H4 (cell line): ENCODE measurements at places on chromosomes 3 and 15. TPM values are rescaled to one million over a fixed set of nuclear protein-coding genes. Genes with fewer than 3 reads are reported as not detected.
A peak's percentile ranks its signal among the peaks of the same experiment; 100 is the strongest.

The GABRB3 gene
- 14.4 and 21.1 TPM in 2 replicates for total RNA-seq

The PLIN1 gene
- total RNA-seq: 0.04 and 0.19 TPM in 2 replicates

The CD86 gene
- total RNA-seq: 0.39 and 1.6 TPM in 2 replicates

The ZPLD1 gene
- 0.06 TPM in 1 of 2 replicates, not detected in the other for total RNA-seq

The CSPG5 gene
- 0.93 and 1.5 TPM in 2 replicates for total RNA-seq

The CD276 gene
- 62.2 and 80.7 TPM in 2 replicates for total RNA-seq

DNA sequence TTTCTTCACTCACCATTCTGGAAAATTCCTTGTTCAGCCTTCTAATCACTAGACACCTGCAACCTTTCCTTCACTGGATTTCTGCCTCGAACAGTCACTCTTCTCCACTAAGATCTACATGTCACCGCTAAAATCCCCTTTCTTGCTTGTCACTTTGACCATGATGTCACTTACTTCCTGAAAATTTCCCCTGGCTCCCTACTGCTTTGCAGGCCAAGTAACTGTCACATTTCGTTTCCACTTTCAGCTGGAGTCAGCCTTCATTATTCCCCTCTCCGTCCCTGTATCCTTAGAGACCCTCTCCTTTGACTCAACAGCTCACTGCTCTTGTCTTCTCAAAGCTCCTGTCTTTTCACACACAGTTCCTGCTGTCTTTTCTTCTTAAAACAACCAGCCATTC is 15.9 kb downstream of the CHL1 start:
- DNase-seq: no peak

GRCh38 chr3:185813691-185814215 is 11.1 kb downstream of the IGF2BP2 start:
- peak; percentile 78 for DNase-seq

DNA sequence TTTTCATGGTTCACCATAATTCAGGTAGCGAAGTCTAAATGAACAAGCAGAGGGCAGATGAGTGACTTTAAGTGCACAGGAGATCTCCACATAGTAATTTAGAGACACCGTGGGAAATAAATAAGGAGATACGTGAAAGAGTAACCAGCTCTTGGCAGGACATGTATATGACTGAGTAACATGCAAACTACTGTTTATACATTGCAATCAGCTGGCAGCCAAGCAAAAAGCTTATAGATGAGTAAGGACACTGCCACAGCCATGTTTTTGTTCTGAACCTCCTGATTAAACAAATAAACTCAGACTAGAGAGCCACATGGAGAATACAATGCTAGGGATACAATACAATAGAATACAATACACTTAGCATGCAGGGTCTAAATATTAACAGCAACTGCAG is 252.4 kb downstream of the FHIT start:
- peak; percentile 7 for DNase-seq

GRCh38 chr3:111069974-111070771 is 1.4 kb upstream of the NECTIN3 start:
- DNase-seq: no peak

DNA sequence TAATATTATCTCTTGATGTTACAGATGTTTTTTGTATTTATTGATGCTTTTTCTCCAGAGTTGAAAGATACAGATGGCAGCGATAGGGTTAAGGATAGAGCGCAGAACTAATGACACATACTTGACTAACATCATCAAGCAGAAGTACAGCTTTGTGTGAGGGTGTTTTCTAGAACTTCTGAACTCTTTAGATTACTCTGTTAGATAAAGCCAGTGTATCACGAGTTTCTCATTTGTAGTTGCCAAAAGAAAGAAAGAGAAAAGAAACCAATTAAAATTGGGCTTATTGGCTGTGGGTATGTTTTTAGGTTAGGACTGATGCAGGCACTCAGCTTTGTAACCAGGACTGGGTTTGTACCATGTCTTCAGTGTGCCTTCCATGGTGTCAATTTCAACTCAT is 6.6 kb upstream of the GPR171 start:
- no peak for DNase-seq

DNA sequence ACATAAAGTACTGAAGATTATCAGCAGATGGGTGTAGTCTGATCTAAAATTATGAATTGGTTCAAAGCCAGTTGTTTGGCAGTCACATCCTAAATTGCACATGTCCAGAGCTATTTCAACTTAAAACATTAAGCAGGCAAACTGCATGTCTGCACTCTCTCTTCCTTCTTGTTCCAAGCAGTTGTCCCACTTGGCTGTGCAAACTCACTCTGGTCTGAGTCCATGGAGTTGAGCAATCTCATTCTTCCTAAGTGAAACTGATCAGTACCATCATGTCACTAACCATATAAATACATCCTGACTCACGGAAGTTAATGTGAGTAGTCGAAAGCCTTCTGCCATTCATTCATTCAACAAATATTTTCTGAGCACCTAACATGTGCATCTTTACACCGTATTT is 353.0 kb downstream of the ROBO1 start:
- no peak for DNase-seq

GRCh38 chr3:28934126-28934813 is 346.6 kb upstream of the RBMS3 start:
- DNase-seq: no peak

DNA sequence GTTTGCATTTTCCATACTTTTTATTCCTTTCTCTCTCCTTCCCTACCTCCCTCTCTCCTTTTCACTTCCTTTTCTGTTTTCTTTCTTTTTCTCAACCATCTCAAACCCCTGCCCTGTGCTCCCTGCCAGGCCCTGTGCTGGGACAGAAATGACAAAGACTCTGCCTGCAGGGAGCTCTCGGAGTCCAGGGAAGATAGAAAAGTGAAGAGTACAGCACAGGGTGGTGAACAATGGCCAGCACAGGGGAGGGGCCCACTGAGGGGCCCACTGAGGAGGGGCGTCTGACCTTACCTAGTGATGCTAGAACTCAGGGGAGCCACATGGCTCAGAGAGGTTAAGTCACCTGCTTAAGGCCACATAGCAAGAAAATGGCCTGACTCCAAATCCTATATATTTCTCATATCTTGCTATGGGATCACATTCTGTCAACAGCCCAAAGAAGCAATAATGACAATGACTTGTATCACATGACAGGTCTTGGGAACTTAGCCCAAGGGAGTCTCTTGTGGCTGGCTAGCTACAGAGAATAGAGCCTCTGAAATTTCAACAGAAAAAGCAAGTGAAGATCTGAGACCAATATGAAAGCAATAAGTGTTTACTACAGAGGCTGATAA is 44.3 kb upstream of the ATP2B2 start:
- no peak for DNase-seq

DNA sequence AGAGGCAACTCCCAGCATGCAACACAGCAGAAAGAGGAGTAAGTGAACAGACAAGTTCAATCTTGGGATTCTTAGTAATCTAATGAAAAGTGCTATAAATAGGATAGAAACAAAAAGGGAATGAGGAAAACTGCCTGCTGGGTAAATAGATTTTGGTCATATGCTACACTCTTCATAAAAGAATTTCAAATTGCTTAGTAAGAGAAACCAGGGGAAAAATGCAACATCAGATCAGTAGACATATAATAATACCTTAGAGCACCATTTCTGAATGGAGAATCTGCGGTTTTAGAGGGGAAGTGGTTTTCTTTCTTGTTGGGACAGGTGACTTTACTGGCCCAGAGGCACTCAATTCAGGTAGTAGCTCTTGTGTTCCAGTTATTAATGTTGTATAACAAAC is 13.4 kb upstream of the TBC1D5 start:
- DNase-seq: no peak

DNA sequence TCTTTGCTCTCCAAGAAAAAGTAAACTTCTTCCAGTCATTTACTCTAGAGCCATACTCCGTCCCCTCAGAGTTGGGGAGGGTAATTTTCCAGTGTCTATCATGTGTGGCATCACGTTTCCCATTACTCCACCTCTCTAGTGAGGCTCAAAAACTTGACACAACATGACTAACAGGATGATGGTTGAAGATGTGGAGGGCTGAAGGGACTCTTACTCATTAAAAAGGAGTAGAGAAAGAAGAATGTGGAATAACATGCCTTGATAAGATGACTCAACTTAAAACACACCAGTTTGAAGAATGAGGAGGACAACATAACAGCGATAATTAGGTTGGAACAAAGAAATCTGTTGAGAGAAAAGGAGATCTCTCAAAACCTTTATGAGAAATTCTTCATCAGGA is 894.3 kb downstream of the OTOL1 start:
- peak; percentile 38 for DNase-seq

DNA sequence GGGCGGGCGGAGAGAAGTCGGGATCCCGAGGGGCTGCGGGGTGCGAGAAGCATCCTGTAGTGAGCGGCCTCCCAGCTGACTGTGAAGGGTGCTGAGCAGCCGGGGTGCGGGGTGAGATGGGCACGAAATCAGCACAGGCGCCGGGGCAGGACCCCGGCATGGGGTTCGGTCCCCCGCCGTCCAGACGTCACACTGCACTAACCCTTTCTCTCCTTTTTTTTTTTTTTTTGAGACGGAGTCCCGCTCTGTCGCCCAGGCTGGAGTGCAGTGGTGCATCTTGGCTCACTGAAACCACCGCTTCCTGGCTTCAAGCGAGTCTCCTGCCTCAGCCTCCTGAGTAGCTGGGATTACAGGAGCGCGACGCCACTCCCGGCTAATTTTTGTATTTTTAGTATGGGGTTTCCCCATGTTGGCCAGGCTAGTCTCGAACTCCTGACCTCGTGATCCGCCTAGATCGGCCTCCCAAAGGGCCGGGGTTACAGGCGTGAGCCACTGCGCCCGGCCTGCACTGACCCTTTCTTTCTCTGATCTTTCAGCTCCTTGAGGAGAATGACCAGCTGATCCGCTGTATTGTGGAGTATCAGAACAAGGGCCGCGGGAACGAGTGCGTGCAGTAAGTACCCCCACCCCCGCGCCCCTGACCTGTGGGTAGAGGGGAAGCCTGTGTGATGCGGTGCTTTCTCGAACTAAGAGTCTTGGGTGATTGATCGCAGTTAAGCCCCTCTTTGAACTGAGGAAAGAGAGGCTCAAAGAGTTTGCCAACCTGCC is 513 bp downstream of the SS18L2 start:
- no peak for DNase-seq

- DNase-seq: no peak
Observed at GRCh38 chr3:141311170-141311495, 57.2 kb upstream of the ZBTB38 start.

GRCh38 chr3:171895900-171896299 is 52.8 kb downstream of the TMEM212 start:
- DNase-seq: no peak

DNA sequence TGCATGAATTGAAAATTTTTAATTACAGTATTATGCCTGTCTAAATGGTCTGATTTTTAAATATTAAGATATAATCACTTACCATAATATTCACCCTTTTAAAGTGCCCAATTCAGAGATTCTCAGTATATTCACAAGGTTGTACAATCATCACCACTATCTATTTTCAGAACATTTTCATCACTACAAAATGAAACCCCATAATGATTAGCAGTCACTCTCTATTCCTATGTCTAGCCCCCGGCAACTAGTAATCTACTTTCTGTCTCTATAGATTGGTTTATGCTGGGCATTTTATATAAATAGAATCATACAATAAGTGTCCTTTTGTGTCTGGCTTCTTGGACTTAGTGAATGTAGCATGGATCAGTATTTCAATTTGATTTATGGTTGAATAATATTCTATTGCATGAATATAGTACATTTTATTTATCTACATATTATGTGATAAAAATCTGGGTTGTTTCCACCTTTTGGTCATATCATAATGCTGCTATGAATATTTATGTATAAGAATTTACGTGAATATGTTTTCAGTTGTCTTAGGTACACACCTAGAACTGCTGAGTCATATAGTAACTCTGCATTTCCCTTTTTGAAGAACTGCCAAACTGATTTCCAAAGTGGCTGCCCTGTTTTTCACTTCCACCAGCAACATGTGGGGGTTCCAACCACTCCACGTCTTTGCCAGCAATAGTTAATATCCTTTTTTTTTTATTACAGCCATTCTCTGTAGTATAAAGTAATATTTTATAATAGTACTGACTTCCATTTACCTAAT is 485.7 kb upstream of the ZNF385D start:
- no peak for DNase-seq

DNA sequence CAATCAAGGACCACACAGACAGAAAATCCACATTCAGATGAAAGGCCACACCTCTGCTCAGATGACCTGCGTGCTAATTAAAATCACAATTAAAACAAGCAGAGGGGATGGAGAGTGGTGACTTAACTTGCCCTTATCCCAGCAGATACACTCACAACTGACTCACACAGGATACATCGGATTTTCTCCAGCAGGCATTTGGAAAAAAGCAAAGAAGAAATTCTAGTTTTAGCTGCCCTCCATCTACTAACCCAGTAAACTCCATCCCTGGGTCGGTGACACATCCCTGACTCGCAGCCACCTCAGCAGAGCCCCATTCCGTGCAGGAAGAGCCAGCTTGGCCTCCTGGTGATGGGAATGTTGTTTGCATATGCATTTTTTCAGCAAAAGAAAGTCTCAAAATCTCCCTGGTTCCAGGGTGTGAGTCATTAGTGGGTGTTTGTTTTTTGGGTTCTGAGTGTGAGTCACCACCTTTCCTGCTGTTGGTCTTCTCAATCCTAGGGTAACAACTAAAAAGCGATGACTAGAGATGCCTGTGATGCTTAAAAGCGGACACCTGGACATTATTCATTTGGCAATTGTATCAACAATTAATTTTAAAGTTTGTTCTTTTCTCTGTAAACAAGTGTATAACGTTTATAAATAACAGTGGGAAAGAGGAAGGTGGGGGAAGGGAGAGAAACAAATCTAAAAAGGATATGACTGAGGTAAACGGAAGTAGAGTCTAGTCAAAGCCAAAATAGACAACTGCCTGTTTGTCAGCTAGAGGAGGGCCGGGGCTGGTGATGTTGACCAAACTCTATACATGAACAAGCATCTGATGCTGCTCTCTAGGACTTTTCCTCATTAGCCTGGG is 49.8 kb upstream of the SLC4A7 start:
- peak; percentile 92 for DNase-seq

DNA sequence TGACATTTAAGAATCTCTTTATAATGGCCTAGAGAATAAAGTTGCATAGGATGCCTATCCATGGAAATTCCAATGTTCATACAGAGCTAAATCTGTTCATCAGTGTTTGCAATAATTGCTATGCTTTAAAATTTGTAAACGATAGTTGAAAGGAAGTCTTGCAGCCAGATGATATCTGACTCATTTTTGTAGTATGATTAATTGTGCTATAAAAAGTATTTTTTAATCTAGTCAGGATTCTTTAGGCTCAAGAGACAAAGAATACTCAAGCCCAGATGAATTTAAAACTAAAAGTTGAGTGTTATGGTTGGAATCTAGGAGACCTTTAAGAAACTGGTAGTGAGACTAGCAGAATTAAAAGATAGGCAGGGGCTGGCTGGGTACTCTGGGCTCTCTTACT is 50.5 kb downstream of the SUCNR1 start:
- no peak for DNase-seq

GRCh38 chr3:135199137-135199536 is 404.1 kb downstream of the EPHB1 start:
- no peak for DNase-seq

GRCh38 chr3:178684881-178685590 is 148.8 kb downstream of the KCNMB2 start:
- no peak for DNase-seq

- DNase-seq: no peak
Observed at GRCh38 chr3:156615592-156616173, 58.7 kb upstream of the TIPARP start.
